ENCODE measurements at places on chromosomes 1 and 21. TPM values are rescaled to one million over a fixed set of nuclear protein-coding genes. Genes with fewer than 3 reads are reported as not detected.
A peak's percentile ranks its signal among the peaks of the same experiment; 100 is the strongest.

SZT2 gene
- total RNA-seq, result 53.4 TPM

GRCh38 chr1:46333300-46334029 is 7.1 kb upstream of the NSUN4 start:
- ATAC-seq, result no peak

DNA sequence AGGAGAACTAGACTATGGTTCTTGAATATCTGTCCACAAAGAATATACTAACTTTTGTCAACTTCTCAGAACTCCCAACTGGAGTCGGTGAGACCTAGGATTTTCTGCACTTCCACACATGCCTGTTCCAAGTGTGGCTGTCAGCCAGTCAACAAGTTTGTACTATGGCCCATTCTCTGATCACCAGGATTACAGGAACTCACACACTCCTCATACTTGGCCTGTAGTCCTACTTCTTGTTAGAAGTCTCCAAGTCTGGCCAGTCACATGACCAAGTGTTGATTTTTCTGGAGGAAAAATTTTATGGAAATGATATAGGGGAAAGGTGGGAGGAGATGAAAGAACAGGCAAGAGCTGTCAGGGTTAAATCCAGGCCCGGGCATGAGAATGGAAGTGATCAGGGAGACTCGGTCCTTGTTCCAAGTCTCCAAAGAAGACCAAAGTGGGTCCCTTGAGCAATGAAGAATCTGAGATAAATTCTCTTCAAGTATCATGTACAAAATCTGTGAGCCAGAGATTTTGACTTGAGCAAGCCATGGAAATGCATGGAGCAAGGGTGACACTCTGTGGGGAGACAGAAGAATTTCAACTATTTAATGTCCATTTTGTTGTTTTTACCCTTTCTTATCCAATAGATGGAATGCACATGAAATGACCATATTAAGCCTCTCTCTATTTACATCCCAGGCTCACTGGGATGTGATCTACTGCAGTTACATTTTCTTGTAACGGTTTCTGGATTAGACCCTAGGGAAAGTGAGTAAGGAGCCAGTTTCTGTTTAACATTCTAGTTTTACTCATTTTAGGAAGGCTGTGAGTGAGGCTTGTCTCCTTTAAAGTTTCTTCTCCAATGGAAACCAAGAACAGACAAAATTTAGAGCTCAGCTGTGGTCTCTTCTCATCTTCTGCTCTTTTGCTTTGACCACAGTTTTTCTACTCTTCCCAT is 320.9 kb downstream of the ASTN1 start:
- ATAC-seq, result no peak

DNA sequence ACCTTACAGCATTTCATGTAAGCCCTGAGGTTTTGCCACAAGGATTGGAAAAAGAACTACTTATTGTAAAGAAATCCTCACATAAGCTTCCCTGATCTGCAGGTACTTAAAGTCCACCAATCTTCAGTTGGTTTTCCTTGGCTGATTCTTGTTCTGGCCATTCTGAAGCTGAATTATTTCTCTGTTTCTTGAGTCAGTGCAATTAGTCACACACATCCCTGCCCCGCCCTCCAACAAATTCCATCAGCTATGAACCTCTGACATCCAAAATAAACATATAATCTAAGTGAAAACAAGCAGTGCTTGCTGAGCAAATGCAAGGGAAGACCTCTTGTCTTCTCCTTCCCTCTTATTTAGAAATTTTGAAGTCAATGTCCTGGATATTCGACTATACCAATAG is 8.2 kb upstream of the FNDC7 start:
- no peak for ATAC-seq

DNA sequence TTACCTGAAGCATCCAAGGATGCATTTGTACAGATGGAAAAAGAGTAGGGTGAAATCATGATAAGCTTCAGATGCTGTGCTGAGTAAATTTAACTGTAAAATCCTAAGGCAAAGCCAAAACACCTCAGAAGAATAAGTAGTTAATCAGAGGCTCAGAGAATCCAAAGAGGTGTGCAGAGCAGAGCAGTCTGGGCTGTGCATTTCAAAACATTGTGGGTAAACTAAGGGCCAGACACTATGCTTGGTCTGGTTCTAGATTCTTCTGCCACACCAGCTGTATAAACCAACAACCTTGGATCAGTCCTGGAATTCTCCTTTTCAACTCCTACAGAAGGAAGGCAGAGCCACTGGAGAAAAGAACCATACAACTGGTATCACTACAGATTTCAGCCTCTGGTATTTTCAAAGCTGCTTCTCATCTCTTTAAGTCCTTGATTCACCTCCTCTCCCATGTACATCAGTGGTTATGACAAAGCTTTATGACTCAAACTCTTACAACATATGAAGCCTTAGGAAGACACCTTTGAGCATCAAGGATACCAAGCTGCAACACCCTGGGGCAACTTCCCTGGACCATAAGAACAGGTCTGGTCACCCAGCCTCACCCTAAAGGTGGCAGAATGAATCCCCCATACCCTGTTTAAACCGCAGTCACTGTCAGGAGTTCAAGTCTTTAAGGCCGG is 11.6 kb upstream of the HIPK1 start:
- peak; percentile 88 for ATAC-seq
